Stimulated activated effector memory CD8-positive, alpha-beta T cell treated with anti-CD3 and anti-CD28 coated beads, Interleukin-12 subunit alpha, Interleukin-12 subunit beta, amount 100 ng/mL, for 72 hours (primary cell): ENCODE measurements at places on chromosomes 11 and 22.

DNA sequence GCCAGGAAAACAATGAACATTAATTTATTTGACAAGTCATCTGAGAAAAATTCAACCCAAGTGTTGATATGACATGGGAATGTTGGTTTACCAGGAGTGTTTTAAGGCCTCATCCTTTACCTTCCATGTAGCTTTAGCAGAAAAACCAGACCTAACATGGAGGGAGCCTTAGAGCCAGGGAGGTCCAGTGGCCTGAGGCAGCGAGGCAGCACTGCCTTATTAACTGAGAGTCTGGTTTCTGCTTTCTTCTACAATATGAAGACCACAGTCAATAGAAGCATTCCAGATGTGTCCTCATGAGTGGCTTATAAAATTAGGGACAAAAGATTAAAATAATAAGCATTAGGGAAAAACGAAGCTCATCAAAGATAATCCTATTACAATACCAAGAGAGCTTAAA lies 61.5 kb downstream of the DKK3 start:
- no peak for DNase-seq

GRCh38 chr11:116232364-116232828 lies 540.4 kb downstream of the BUD13 start:
- no peak for DNase-seq

DNA sequence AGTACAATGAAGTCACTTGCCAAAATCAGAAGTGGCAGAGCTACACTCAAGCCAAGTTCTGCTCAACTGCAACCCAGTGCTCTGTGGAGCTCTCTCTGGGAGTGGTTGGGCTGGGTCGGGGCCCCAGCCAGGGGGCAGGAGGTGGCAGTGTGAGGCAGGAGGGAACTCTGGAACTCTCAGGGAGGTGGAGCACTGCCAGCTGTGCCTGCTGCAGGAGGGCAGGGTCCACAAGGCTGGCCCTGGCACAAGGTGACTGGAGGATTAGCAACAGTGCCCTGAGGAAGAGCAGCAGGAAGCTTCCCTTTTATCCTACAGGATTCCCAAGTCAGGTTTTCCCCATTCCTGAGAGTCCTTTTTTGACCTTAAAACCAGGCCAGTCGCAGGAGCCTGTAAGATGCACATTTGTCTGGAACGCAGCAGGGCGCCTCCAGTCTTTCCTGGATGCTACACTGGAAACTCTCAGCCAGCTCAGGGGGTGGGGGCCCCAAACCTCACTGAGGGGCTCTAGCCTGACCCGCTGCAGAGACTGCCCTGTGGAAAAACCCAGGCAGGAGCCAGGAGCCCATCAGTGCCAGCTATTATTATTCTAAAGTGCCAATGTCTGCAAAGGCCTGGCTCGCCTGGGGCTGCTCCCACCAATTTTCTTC lies 31.8 kb downstream of the DKK3 start:
- no peak for DNase-seq

GRCh38 chr11:130415731-130416529 lies 12.5 kb downstream of the ADAMTS8 start:
- no peak for DNase-seq

DNA sequence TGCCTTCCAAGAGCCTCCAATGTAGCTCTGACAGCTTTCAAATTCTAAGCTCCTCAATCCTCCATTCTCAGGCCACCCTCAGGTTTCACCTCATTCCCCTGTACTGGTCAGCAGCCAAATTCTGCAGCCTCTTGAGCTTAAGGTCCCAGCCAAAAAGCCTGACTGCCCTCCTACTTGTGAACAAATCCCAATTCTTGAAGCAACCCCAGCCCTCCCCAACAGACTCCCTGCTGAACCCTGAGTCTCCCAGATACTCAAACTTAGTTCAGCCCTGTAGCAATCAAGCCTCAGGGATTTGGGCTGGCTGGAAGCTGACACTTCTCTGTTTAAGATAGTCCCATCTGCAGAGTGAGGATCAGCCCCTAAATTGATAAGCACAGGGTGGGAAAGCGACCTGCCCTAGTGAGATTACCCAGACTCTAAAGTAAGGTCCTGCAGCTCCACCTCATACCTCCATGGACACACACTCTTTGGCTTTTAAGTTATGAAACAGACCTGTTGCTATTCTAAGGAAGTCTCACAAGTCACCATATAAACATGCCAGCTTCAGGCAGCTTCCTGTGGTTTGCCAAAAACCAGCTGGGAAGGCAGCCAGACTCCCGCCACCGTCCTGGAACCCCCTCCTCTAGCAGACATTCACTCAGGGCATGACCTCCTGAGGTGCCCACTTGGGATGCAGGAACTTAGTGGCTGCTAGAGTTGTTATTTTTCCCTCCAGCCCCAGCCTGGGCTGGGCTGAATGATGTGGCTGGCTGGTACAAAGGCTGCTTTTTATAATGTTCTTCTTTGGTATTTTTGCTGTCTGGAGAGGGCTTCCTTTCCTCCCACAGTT lies 82.5 kb upstream of the PICALM start:
- no peak for DNase-seq

DNA sequence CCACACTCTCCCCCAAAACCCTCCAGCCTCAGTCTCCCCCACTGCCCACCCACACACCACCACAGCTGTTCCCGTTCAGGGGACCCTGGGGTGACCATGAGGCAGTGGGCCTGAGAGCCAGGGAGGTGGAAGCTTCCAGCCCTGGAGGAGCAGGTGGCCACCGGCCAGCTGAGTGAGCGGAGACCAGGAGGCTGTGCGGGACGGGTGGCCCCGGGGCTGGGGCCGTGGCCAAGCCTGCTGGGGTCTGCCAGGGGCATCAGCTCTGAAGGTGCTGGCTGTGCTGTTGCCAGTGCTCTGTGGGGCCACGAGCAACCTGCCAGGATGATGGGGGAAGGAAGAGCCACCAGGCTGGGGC lies 26.0 kb downstream of the OSBPL5 start:
- no peak for DNase-seq

DNA sequence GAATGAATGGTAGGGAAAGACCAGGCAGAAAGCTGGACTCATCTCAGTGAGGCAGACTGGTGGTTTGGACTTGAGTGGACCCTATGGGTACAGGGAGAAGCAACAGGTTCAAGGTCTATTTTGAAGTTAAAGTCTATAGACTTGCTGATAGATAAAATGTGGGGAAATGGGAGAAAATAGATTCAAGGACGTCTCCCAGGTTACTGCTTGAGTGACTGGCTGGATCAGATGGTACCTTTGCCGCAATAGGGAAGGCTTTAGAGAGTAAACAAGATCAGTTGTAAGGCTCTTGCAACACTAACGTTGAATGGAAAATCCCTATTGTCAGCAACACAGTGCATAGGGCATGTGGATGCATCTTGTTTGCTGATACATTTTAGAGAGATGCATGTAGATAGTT lies 27.4 kb downstream of the SEZ6L start:
- DNase-seq, result no peak

DNA sequence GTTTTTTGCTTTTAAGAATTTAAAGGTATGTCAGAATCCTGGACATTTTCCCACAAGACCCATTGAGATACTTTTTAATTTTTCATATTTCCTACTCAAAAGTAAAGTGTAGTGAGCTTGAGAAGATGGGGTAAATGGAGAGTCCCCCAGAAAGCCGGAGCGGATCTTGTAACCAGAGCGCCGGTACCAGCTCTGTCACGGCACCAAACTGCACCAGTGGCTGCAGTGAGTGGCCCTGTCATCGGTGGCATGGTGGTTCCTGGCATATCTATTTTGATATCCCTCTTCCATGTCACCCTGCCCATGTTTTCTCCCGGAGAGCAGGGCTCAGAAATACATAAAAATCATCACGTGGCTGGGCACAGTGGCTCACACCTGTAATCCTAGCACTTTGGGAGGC lies 19.3 kb downstream of the DDX25 start:
- no peak for DNase-seq

DNA sequence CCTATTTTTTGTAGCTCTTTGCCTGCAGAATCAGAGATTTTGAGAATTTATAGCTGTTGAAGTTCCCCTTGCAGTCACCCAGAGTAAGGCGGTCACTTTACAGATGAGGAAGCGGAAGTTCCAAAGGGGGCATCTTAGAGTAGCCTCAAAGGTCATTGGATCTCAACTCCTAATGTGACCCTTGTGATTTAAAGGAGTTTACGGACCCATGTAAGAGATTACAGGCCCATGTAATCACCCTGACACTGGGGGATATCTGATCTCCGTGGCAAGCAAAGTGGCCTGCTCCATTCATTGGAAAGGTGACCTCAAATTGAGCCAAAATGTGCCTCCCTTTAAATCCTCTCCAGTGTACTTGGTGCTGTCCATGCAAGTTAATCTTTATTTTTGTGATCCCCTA lies 15.7 kb downstream of the P2RX3 start:
- DNase-seq, result no peak

DNA sequence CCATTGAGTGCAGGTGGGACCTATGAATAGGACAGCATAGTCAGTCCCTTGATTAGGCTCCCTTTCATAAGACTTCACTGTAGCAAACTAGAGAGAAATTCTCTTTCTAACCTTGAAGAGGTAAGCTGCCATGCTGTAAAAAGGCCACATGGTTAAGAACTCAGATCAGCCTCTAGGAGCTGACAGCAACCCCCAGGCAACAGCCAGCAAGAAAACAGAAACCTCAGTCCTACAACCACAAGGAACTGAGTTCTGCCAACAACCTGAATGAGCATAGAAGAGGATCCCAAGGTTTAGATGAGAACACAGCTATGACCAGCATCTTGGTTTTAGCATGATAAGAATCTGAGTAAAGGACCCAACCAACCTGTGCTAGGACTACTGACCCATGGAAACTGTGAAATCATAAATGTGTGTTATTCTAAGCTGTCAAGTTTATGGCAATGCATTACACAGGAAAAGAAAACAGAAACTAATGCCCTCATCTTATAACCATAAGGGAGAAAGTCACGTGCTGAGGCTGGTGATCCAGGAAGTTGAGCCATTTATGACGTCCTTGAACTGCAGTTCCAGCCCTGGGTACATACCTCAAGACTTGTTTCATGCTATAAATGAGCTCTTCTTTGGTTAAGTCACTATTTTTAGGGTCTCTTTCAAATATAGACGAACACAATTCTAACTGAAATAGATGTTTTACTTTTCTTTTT lies 43.3 kb downstream of the RAB38 start:
- no peak for DNase-seq

GRCh38 chr22:38846412-38846811 lies 2.6 kb upstream of the NPTXR start:
- no peak for DNase-seq

DNA sequence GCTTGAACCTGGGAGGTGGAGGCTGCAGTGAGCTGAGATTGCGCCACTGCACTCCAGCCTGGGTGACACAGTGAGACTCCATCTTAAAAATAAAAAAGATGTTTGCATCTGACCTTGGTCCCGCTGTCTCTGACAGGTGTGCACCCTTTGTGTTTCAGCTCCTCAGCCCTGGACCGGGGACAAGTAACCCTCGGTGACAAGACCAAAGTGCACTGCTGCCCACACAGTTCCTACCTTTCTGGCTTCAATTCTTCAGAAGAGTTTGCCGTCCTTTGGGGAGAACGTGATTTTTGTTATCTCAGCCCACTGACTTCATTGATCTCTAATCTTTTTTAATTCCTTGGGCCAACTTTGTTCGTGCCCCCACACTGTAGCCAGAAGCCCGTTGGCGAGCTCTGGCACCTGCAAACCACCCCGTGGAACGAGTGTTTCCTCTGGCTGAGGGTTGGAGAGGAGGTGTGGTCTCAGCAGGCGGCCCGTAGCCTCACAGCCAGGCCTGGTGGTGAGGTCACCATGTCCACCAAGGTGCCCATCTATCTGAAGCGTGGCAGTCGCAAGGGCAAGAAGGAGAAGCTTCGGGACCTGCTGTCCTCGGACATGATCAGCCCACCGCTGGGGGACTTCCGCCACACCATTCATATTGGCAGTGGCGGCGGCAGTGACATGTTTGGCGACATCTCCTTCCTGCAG lies 5.9 kb downstream of the CDC42EP2 start:
- no peak for DNase-seq

- no peak for DNase-seq
These were observed 55.9 kb downstream of the LRRC32 start for GRCh38 chr11:76614471-76615179.

DNA sequence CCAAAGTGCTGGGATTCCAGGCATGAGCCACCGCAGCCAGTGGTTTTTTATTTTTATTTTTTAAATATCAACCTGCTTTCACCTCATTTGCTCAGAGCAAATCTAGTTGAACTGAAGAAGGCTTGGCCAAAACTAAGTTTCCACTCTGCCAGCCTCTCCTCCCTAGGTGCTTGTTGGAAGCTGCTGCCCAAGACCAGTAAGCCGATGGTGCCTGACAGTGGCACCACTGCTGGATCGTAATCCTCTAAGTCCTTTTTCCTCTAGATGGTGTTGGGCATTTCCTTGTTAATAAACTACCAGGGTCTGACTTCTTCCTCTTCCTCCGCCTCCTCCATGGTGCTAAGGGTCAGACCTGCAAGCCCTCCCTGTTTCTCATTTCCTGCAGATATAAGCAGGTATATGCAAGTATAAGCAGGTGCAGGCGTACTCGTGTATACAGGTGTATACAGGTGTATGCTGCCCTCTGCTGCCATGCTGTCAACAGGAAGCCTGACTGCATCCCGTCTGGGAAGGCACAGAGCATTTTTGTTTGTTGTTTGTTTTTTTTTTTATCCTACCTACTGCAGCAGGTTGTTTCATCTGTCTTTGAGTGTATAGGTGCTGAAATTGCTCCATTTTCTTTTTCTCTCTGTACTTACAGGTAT lies 1.6 kb downstream of the NADSYN1 start:
- no peak for DNase-seq

DNA sequence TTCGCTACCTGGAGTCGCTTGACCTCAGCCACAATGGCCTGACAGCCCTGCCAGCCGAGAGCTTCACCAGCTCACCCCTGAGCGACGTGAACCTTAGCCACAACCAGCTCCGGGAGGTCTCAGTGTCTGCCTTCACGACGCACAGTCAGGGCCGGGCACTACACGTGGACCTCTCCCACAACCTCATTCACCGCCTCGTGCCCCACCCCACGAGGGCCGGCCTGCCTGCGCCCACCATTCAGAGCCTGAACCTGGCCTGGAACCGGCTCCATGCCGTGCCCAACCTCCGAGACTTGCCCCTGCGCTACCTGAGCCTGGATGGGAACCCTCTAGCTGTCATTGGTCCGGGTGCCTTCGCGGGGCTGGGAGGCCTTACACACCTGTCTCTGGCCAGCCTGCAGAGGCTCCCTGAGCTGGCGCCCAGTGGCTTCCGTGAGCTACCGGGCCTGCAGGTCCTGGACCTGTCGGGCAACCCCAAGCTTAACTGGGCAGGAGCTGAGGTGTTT lies 12.8 kb downstream of the TSKU start:
- DNase-seq, result no peak

- no peak for DNase-seq
These were observed 7.5 kb upstream of the CTSD start for GRCh38 chr11:1771273-1771672.
